ENCODE measurements at places on chromosomes 5 and 9. TPM values are rescaled to one million over a fixed set of nuclear protein-coding genes. Genes with fewer than 3 reads are reported as not detected.

GRCh38 chr9:26066237-26066636 lies 388.0 kb upstream of the TUSC1 start:
- no peak overlapping the region for H3K4me3 ChIP-seq
- no peaks in the 10 kb centered on the region for H3K4me1 ChIP-seq
- no peaks in the 10 kb centered on the region for H3K36me3 ChIP-seq
- peak; percentile 44 for DNase-seq
- no peaks in the 10 kb centered on the region for H3K27me3 ChIP-seq
- H3K27ac ChIP-seq, result no peak overlapping the region

The ARHGEF39 gene
- 1.4 TPM for total RNA-seq

The CCDC192 gene
- total RNA-seq, result 0.18 TPM

DNA sequence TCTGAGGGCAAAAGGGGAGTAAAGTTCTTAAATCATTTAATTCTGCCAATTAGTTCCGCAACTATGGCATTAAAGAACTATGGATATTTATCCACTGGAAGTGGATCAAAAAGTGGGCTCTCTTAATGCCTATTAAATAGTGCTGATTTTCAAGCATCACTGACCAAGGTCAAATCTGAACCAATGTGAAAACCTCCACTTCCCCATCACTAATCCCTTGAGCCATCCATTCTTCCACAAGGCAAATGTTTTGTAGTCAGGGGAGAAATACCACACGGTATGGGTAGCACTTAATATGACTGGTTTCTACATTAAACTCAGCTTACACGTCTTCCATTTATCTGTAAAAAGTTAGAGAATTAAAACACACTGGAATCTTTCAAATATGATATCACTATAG lies 57.6 kb downstream of the MLLT3 start:
- H3K27ac ChIP-seq, result no peak overlapping the region
- H3K36me3 ChIP-seq, result no peaks in the 10 kb centered on the region
- DNase-seq, result no peak
- no peak overlapping the region for H3K4me3 ChIP-seq
- H3K27me3 ChIP-seq, result no peaks in the 10 kb centered on the region
- H3K4me1 ChIP-seq, result no peaks in the 10 kb centered on the region

DNA sequence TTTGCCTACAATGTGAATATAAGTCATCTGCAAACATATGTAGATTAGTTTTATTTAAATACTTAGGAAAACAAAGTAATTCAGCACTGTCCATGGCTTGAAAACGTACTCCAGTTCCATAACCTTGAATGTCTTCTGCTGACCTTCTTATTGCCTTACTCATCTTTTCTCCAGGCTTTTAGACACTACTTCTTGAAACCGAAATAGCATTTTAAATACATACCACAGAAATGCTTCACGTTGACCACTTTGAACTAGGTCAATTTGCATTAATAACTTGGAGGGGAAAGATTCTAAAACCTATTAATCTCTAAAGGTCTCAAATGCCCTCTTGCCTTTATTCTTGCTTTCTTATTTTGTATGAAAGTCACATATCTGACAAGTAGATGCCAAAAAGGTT lies 995.4 kb upstream of the ACO1 start:
- no peak for DNase-seq
- H3K4me3 ChIP-seq, result no peak overlapping the region
- peaks cover 5% of the 10 kb centered on the region for H3K4me1 ChIP-seq
- no peaks in the 10 kb centered on the region for H3K36me3 ChIP-seq
- H3K27ac ChIP-seq, result no peak overlapping the region

The HMGCS1 gene
- total RNA-seq, result 23.5 TPM

GRCh38 chr9:118364266-118365106 lies 660.3 kb downstream of the TLR4 start:
- DNase-seq, result no peak
- no peaks in the 10 kb centered on the region for H3K36me3 ChIP-seq
- no peaks in the 10 kb centered on the region for H3K4me1 ChIP-seq
- no peak overlapping the region for H3K27ac ChIP-seq

GRCh38 chr5:10533226-10533625 lies 30.6 kb upstream of the ANKRD33B start:
- H3K4me1 ChIP-seq, result peaks cover 19% of the 10 kb centered on the region
- H3K27ac ChIP-seq, result no peak overlapping the region
- H3K36me3 ChIP-seq, result no peaks in the 10 kb centered on the region
- no peak overlapping the region for H3K4me3 ChIP-seq
- peaks cover 13% of the 10 kb centered on the region for H3K27me3 ChIP-seq

GRCh38 chr5:84045964-84046363 lies 325.3 kb upstream of the HAPLN1 start:
- H3K27me3 ChIP-seq, result no peaks in the 10 kb centered on the region
- no peaks in the 10 kb centered on the region for H3K36me3 ChIP-seq
- H3K4me1 ChIP-seq, result no peaks in the 10 kb centered on the region
- no peak overlapping the region for H3K27ac ChIP-seq
- no peak for DNase-seq

- DNase-seq, result no peak
- H3K27me3 ChIP-seq, result no peaks in the 10 kb centered on the region
- H3K4me1 ChIP-seq, result peaks cover 15% of the 10 kb centered on the region
- no peak overlapping the region for H3K27ac ChIP-seq
- no peaks in the 10 kb centered on the region for H3K36me3 ChIP-seq
These were observed 36.6 kb downstream of the FRMD3 start for GRCh38 chr9:83501565-83501964.

GRCh38 chr5:165232509-165233028 lies 1727.2 kb downstream of the MAT2B start:
- no peak overlapping the region for H3K27ac ChIP-seq
- no peak overlapping the region for H3K4me3 ChIP-seq
- no peaks in the 10 kb centered on the region for H3K36me3 ChIP-seq
- H3K4me1 ChIP-seq, result no peaks in the 10 kb centered on the region
- H3K27me3 ChIP-seq, result no peaks in the 10 kb centered on the region
- peak; percentile 27 for DNase-seq

The TAL2 gene
- total RNA-seq, result 13.9 TPM

DNA sequence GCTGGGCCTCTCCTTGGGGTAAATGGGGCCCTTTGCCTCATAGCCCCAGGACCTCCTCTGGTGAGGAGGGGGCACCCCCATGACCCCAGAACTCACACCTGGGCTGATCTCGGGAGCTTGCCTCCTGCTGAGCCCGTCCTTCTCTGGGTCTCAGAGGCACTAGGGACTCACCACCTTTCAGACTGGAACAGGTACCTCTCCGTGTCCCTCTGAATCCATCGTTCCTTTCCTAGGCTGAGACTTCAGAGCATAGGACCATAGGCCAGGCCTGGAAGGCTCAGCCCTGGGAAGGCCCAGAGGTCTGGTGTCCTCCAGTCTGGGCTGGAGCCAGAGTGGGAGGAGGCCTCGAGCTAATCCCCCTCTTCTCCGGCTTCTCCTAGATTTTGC lies 97.9 kb downstream of the CACNA1B start:
- H3K36me3 ChIP-seq, result no peaks in the 10 kb centered on the region
- peaks cover 10% of the 10 kb centered on the region for H3K4me1 ChIP-seq
- H3K27ac ChIP-seq, result no peak overlapping the region
- no peak overlapping the region for H3K4me3 ChIP-seq
- DNase-seq, result peak; percentile 4
- no peaks in the 10 kb centered on the region for H3K27me3 ChIP-seq

- H3K4me1 ChIP-seq, result peaks cover 2% of the 10 kb centered on the region
- peak; percentile 51 for DNase-seq
- no peaks in the 10 kb centered on the region for H3K27me3 ChIP-seq
- no peak overlapping the region for H3K4me3 ChIP-seq
- no peaks in the 10 kb centered on the region for H3K36me3 ChIP-seq
These were observed 112.2 kb upstream of the ZNF608 start for GRCh38 chr5:124858612-124859011.
